ENCODE measurements at places on chromosomes 5 and 9. TPM values are rescaled to one million over a fixed set of nuclear protein-coding genes. Genes with fewer than 3 reads are reported as not detected.

PCDHGC4 gene
- not detected for total RNA-seq

DNA sequence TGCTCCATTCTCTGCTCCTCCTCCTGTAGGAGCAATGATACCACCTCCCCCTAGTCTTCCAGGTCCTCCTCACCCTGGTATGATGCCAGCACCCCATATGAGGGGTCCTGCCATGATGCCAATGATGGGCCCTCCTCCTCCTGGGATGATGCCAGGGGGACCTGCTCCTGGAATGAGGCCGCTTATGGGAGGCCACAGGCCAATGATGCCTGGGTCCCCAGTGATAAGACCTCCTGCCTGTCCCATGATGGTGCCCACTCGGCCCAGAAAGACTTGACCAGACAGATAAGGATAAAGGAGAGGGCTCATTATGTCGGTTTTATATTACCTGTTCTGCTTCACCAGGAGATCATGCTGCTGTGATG is 26.2 kb upstream of the IQGAP2 start:
- no peak for DNase-seq

DNA sequence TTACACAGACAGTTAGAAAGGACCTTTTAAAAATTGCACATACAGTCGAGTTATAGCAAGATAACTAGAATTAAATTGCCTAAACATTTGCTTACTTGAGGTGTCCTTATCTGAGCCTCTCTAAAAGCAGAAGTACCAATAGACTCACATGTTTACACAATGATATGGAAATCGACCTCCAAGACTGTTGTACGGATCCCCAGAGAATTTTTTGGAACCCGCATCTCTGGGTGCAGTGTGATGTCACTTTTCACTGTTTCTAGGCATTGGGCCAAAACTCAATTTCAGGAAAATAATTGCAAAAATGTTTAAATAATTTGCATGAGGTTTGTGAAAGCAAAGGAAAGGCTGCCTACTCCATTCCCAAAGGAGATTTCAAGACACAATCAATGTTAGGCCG is 63.1 kb upstream of the ATG10 start:
- DNase-seq, result no peak

GRCh38 chr9:109115931-109116526 is 3.7 kb downstream of the TMEM245 start:
- DNase-seq, result no peak

FREM1 gene
- total RNA-seq, result not detected

AGXT2 gene
- not detected for total RNA-seq
